ENCODE measurements at places on chromosomes 4 and X.

DNA sequence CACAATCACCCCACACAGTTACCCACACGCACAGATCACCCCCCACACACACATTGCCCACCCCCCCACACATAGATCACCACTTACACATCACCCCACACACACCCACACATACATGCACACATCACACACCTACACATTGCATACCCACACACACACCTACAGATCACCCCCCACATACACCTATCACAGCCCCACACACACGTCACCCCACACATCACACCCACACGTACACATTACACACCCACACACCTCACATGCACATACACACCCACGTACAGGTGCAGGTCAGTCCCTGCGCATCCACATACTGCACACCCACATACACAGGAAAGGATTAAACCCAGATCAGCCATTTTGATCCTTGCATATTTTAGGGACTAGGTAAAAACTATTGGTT lies 15.3 kb upstream of the TADA2B start:
- DNase-seq = no peak

- DNase-seq = peak; percentile 13
These were observed 15.8 kb upstream of the SLC25A4 start for GRCh38 chr4:185127021-185127925.

GRCh38 chrX:149799938-149800337 lies 18.2 kb downstream of the MAGEA9 start:
- DNase-seq = no peak

- no peak for DNase-seq
These were observed 86.3 kb downstream of the FBXL5 start for GRCh38 chr4:15568821-15569220.

GRCh38 chr4:151226004-151226932 lies 50.7 kb upstream of the PRSS48 start:
- DNase-seq = no peak

GRCh38 chr4:138252551-138252950 lies 10.4 kb upstream of the SLC7A11 start:
- DNase-seq = no peak

GRCh38 chrX:149760965-149761364 lies 12.9 kb upstream of the HSFX1 start:
- no peak for DNase-seq

DNA sequence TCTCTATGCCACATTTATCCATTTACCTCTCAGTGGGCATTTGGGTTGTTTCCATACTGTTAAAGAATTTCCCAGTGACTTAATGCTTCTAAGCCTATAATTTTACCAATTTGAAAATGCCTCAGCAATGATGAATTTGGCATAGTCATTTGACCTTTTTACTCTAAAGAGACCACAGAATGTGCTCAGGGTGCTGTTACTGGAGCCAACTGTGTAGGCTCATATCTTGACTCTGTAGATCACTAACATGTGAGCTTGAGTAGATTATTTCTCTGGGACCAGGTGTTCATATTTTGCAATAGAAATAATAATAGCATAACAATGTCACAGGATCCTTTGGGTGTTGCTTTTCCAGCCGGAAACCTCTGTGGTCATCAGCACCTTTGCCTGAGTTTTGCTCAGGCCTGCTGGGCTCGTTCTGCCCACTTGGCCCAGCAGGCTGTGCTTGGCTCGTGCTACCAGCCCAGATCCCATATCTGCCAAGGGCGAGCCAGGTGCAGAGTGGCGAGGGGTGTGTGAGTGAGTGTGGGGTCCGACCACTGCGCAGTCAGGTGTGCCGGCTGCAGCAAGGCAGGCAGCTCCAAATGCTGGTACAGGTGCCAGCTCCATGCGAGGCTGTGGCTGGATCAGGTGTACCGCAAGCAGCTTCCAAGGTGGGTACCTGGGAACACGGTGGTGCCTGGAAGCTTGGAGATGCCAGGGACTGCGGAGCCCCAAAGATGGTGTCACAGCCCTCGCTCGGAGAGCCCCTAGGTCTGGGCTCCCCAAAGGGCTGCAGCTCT lies 70.6 kb upstream of the ANK2 start:
- no peak for DNase-seq

GRCh38 chr4:142940425-142941330 lies 94.6 kb upstream of the INPP4B start:
- no peak for DNase-seq

GRCh38 chrX:22300130-22300529 lies 27.4 kb downstream of the CBLL2 start:
- DNase-seq = no peak

GRCh38 chrX:9476810-9477575 lies 12.1 kb downstream of the TBL1X start:
- DNase-seq = no peak

DNA sequence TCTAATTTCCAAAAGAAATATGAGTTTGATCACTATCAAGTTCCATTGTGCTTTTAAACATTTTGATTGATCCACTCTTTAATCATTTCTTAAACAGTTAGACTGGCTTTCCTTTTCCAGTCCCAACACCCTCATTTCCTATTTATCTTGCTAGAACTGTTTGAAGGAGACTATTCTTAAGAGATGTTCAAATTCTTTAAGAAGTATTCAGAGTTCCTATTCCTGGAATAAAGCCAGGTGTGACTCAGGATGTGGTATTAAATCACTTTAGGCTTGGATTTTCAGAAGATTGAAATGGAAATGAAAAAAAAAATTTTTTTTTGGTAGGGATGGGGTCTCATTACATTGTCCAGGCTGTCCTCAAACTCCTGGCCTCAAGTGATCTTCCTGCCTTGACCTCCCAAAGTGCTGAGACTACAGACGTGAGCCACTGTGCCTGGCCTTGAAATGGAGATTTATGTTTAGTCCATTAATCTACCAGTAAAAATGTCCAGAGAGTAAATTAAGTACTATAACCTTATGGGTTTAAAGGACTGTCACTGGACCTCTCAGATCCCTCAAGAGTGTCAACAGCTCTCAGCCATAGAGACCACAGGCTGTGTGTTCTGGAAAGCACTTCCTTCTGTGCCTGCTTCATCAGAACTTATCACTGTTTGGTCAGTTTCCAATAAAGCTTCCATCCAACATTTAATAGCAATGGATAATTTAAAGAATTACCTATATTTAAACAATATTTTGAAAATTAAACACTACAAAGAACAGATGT lies 90.7 kb downstream of the CDS1 start:
- DNase-seq = no peak

DNA sequence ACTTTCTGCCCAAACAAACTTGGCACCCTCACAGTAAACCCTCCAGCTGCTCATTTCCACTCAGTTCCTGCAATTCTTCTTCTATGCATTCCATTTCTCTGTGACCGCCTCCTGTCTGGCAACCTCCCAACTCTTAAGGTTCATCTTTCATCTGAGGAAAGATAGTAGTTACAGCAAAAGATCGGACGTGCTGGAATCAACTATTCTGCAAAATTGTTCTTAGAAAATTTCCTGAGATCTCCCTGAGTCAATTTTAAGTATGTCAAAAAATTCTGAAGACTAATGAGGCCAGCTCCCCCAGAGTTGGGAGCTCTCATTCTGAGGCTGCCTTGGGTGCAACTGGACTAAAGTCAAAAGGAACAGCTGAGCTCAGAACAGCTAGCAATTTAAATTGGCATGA lies 1026.0 kb downstream of the ADGRL3 start:
- DNase-seq = no peak

DNA sequence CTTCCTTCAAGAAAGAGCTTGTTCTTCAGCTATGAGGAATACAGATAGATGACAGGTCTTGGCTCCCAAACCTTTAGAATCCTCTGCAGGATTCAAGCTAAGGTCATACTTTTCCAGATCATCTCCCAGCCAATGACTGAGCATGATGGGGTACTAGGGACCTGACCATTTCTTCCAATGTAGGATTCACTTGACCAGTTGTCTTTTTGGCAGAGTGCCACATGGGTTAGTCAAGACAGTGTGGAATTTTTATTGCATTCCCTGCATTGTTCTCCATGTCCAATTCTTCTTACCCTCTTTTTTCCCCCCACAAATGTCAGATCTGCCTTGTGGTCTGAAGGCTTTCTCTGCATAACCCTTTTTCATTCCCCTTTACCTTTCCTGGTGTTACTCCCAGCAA lies 99.5 kb downstream of the CCSER1 start:
- DNase-seq = no peak

DNA sequence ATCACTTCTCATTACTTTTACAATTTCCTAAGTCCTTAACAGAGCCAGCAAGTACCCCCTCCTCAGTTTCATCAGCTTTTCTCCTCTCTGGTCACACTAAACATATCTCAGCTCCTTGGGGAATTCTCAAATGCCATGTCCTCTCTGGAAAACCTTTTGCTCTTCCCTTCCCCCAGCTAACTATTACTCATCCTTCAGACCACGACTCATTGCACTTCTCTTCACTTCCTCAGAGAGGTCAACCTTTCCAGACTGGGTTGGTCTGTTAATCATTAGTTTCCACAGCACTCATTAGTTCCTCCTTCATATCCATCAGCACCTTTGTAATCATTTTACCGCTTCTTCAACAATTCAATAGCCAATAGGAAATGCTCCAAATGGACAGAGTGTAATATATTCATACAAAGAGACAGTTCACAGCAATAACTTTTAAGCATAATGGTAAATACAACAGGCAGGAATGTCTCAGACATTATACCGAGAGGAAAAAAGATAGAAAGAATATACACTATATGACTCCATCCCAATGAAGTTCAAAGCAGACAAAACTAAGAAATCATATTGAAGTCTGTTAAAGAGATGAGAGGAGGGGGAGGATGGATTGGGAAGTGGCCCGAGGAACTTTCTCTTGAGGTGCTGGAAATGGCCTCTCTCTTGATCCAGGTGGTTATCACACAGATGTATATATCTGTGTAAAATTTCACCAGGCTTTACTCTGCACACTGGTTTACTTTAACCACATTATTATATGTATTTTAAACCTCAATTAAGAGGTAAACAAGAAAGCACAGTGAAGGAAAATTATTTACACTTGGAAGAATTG lies 39.6 kb downstream of the DDX60L start:
- DNase-seq = no peak

DNA sequence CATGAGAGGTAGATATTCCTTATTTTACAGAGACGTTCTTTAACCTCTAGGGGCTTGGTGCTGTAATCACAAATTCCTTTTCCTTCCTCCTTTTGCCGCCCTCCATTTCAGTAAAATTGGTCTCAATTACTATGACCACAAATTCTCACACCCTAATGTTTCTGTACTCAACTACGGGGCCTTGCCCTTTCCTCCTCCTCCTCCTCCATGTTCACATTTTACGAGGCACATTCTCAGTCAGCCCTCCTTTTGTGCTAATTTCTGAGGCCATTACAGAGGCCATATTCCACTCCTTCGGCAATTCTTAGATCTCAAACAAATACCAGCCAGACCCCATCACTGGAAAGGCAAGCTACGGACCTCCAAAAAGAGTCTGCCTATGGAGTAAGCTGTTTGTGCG lies 92.1 kb downstream of the SH3KBP1 start:
- DNase-seq = no peak

- DNase-seq = peak; percentile 14
These were observed 38.0 kb upstream of the FAM9C start for GRCh38 chrX:13082206-13083065.
